ENCODE measurements at places on chromosomes 3 and 15. TPM values are rescaled to one million over a fixed set of nuclear protein-coding genes. Genes with fewer than 3 reads are reported as not detected.
A peak's percentile ranks its signal among the peaks of the same experiment; 100 is the strongest.

DNA sequence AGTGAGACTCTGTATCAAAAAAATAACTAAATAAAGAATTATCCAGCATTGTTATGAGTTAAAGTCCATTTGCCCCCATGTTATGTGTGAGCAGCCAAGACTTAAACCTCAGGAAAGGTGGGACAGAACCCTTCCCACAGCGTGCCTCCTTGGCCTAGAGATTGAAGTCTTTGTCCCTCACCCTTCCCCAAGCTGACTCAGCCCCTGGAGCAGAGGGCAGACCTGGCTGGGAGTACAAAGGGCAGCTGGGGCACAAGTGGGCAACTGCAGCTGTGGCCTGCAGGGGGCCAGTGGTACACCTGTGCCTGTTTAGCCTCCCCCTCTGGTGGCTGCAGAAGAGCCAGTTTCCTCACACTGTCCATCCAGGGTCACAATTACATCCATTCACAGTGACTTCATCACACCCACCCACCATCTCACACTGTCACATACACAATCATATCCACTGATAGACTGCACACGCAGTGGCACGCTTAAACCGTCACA is 940 bp upstream of the ACY1 start:
- H3K4me1 ChIP-seq, result peaks cover 35% of the 10 kb centered on the region
- peaks cover 2% of the 10 kb centered on the region for H3K36me3 ChIP-seq
- peak; percentile 62 for DNase-seq

Gene ACKR4
- total RNA-seq, result not detected

DNA sequence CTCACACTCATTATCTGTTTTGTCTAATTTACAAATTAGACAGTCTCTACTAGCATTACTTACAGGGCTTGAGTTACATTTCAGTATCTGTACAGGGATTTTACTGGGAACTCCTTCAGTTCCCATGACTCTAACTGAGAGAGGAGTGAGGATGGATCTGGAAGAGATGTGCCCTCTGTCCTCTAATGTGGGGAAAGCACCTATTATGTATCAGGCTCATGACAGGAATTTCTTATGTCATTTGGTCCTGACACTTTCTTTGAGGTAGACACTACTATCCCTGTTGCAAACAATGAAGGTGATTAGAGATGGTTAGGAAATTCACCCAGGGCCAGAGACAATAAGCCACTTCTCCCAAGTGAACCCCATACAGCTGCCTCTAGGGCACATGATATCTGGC is 10.9 kb upstream of the NCKIPSD start:
- peaks cover 56% of the 10 kb centered on the region for H3K36me3 ChIP-seq
- no peak overlapping the region for H3K4me3 ChIP-seq

DNA sequence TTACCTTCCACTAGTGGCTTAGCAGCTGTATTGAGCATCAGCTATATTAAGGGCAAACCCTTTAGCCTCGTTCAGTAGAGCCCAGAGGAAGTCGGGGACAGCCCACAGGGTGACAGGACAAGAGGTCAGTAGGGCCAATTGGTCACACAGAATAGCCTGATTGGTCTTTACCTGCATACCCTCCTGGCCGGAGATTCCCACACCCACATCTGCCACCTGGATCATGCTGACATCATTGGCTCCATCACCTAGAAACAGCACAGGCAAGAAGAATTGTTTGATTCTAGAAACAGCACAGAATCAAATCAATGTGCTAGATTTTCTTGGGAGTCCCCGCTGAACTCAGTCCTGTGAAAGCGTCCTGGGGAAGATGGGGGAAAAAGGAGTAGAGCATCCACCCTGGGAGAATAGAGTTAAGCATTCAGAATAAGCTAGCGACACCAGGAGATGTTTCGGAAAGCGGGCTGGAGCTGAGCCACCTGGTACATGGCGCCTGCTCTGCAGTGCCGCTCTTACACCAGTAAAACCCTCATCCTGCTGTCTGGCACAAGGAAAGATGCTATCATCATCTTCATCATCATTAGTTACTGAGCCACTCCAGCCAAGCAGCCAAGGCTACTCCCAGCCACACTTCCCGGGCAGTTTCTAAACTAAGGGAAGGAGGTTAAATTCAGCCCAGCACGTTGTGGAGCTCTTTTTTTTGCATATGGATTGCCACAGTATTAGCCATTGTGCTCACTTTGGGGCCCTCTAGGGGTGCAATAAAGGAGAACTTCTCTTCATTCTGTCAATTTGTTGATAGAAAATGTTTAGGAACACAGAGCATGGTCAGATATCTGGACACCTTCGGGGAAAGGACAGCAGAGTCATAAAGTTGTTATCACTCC is 171.3 kb downstream of the ATP10A start:
- H3K4me1 ChIP-seq, result no peaks in the 10 kb centered on the region
- peaks cover 29% of the 10 kb centered on the region for H3K36me3 ChIP-seq
- H3K27ac ChIP-seq, result no peak overlapping the region
- no peak overlapping the region for H3K4me3 ChIP-seq
- no peaks in the 10 kb centered on the region for H3K27me3 ChIP-seq

- H3K4me3 ChIP-seq, result no peak overlapping the region
- H3K27ac ChIP-seq, result no peak overlapping the region
- H3K27me3 ChIP-seq, result no peaks in the 10 kb centered on the region
These were observed 119.1 kb downstream of the ROBO2 start for GRCh38 chr3:77158730-77159581.

DNA sequence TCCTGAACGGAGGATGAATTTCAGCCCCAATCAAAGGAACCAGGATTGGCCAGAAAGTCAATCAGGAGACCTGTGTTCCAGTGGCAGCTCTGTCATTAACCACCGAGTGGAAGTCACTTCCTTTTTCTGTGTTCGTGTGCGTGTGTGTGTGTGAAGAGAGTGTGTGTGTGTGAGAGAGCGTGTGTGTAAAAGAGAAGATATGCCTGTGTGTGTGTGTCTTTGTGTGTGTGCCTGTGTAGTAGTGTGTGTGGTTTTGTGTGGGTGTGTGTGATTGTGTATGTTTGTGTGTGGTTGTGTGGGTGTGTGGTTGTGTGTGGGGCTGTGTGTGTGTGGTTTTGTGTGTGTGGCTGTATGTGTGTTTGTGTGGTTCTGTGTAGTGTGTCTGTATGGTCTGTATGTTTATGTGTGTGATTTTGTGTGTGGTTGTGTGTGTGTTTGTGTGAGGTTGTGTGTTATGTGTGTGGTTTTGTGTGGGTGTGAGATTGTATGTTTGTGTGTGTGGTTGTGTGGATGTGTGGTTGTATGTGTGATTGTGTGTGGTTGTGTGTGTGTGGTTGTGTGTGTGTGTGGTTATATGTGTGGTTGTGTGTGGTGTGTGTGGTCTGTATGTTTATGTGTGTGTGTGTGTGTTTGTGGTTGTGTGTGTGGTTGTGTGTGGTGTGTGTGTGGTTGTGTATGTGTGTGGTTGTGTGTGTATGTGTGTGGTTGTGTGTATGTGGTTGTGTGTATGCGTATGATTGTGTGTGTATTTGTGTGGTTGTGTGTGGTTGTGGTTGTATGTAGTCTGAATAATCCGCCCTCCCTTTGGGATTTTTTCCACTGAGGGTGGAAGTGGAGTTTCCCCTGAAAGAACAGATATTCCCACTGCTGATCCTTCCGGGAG is 314.4 kb downstream of the SHQ1 start:
- DNase-seq, result no peak
- no peak overlapping the region for H3K4me3 ChIP-seq
- no peaks in the 10 kb centered on the region for H3K4me1 ChIP-seq

DNA sequence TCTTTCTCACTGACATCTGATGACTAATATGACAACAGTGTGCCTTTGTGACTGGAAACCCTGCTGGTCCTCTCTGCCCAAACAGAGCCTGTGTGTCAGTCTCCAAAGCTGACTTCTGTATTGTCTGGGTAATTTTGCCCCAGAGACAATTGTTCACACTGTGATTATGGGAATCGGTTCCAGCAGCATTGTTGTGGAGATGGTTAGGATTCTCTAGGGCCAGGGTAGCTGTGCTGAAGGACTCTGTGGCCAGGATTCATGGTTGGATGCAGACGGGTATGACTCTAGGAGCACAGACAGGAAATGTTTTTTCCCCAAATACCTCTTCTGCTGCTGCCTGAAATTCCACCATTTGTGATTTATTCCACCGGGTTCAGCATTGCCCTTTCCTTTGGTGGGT is 57.5 kb upstream of the ITGA11 start:
- H3K36me3 ChIP-seq, result no peaks in the 10 kb centered on the region
- H3K27ac ChIP-seq, result no peak overlapping the region
- no peak for DNase-seq
- no peaks in the 10 kb centered on the region for H3K4me1 ChIP-seq
- H3K27me3 ChIP-seq, result no peaks in the 10 kb centered on the region
- no peak overlapping the region for H3K4me3 ChIP-seq

Gene CIP2A
- total RNA-seq, result 8.5 TPM

DNA sequence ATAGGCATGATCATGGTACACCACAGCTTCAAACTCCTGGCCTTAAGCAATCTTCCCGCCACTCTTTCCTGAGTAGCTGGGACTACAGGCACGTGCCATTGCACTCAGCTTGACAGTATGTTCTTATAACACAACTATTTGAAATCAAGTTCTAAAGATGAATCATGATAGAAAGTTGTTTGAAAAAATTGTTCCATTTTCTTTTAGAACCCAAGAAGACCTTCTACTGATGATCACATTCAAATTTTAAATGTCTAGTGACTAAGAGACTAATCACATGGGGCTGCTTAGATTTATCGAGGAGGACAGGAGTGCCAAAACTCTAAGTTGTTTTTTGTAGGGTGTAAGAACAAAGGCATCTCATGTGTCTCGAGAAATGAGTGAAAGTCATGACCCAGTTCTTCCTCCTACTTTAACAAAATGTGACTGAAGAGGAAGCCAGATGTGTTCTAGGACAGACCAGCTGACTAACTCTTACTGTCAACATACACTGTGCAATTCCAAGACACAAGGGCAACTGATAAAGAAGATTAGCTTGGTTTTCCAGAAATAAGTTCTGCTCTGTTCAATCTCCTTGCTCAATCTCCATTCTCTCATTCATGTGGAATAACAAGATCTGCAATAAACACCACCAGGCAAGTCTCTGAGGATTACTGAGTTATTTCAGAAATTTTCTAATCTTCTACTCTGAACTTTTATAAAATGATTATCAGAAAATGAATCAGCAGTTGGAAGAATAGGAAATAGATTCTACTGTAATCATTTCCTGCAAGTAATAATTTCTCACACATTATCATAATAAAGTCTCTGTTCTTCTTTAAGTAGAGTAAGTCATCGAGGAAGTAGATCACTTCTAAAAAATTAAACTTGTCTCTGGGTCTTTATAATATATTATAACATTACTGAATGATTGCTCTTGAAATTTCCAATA is 122.6 kb upstream of the CCNL1 start:
- no peak for DNase-seq
- H3K4me1 ChIP-seq, result no peaks in the 10 kb centered on the region
- H3K27me3 ChIP-seq, result no peaks in the 10 kb centered on the region
- no peaks in the 10 kb centered on the region for H3K36me3 ChIP-seq

Gene ANXA2
- total RNA-seq, result 230 TPM

GRCh38 chr3:194089357-194090177 is 46.4 kb upstream of the HES1 start:
- peaks cover 2% of the 10 kb centered on the region for H3K4me1 ChIP-seq
- DNase-seq, result no peak
- no peak overlapping the region for H3K4me3 ChIP-seq
- H3K27ac ChIP-seq, result no peak overlapping the region
- H3K36me3 ChIP-seq, result no peaks in the 10 kb centered on the region

GRCh38 chr15:63803106-63803886 is 30.5 kb downstream of the HERC1 start:
- peaks cover 19% of the 10 kb centered on the region for H3K4me1 ChIP-seq
- H3K4me3 ChIP-seq, result no peak overlapping the region
- no peaks in the 10 kb centered on the region for H3K27me3 ChIP-seq
- DNase-seq, result no peak
- no peak overlapping the region for H3K27ac ChIP-seq

Gene CLRN1
- total RNA-seq, result not detected

Gene VGLL4
- 34.6 TPM for total RNA-seq

Gene HTR3E
- total RNA-seq, result not detected

Gene RBMS3
- total RNA-seq, result not detected

DNA sequence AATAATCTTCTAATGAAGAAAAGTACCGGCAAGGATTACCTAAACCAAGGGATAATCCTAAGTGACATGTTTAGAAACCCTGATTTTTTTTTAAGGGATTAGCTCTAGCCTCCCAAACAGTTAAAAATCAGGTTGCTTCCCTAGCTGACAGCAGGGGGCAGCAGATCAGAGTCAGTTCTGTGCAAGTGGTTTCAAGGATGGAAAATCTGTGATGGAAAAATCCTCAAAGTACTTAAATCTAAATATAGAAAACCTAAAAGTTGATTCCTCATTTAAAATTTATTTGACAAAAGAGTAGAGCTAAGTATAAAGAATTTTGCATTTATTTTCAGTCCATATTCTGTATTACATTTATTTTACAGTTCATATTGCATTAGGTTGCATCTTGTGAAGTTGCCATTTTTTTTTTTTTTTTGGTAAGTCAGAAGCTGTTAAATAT is 107.6 kb downstream of the PEX5L start:
- no peak for DNase-seq
- H3K36me3 ChIP-seq, result no peaks in the 10 kb centered on the region
- no peak overlapping the region for H3K27ac ChIP-seq
- no peaks in the 10 kb centered on the region for H3K4me1 ChIP-seq
- no peak overlapping the region for H3K4me3 ChIP-seq
- H3K27me3 ChIP-seq, result no peaks in the 10 kb centered on the region

DNA sequence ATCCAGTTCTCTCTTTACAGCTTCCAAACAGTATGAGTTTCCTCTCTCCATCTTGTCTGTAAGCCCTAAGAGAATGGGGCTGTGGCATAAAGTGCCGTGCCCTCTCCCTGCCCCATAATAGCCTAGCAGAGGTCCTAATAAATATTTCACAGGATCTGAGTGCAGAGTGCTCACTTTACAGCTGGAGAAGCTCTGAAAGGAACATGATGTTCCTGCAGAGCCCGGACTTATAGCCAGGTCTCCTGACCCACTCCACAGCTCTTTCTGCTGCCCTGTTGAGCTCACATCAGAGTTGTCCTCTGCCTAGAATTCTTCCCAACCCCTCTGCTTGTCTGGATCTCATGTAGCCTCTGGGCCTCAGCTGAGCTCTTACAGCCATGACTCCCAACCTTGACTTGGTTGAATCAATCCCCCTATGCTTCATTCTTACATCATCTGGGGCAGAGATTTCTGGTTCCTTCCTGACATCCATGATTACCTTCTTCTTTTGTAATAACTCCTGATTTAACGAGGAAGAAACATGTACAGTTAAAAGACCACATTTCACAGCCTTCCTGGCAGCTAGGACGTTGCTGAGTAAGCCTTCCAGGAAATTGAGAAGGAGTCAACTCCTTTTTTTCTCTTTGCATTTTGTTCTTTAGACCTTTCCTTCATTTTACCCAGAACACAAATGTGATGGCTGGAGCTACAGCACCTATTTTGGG is 135.3 kb downstream of the RPLP1 start:
- no peak for DNase-seq
- peaks cover 5% of the 10 kb centered on the region for H3K4me1 ChIP-seq
- no peak overlapping the region for H3K4me3 ChIP-seq
- no peaks in the 10 kb centered on the region for H3K36me3 ChIP-seq
- no peaks in the 10 kb centered on the region for H3K27me3 ChIP-seq
- H3K27ac ChIP-seq, result no peak overlapping the region

Gene PLCB2
- 345 TPM for total RNA-seq

Data from natural killer cell (primary cell).